ENCODE measurements at places on chromosomes 3 and 15.

DNA sequence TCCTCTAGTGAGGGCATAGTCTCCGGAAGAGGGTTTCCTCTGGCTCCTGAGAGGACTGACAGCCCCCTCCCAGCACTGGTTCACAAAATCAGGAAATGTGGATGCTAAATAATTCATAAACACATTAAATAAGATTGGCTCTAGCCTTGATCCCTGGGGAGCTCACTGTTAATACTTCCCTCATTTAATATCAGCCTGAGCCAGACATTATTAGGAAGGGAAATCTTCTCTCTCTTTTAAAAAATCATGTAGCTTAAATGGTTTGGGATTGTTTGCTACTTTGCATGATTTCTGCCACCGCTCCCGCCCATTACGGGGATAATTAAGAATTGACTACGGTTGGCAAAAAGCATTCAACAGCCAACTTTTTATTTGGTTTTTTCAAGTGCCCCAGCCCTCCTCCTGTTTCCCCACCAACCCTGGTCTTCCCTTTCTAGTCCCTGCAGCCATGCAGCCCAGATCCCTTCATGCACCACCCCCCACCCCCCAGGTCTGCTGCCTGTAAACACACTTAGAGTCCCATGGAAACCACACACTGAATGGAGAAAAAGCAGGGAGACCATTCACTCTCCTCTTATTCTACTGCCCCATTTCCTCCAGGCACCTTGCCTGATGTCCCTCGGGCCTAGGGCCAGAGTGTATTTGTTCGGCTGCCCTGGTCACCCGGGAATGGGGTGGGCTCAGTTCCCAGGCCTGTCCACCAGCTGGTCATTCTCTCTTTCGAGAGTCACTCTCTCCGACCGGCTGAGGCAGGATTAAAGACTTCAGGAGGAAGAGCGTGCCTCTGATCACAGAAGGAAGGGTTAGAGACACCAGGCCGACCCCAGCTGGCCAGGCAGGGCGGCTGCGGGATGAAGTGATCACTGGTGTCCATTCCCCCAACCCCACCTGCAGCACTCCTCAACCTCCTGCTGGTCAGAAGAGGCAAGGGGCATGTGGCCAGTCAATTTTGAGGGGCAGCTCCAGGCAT lies 45.1 kb downstream of the SEMA5B start:
- DNase-seq: no peak

GRCh38 chr3:196044513-196044912 lies 37.4 kb downstream of the TFRC start:
- no peak for DNase-seq

GRCh38 chr15:62985768-62986167 lies 56.8 kb upstream of the TPM1 start:
- no peak for DNase-seq

- DNase-seq: no peak
Observed at GRCh38 chr3:168473334-168473890, 377.7 kb upstream of the GOLIM4 start.

GRCh38 chr15:28006116-28006905 lies 92.8 kb downstream of the OCA2 start:
- DNase-seq: no peak

- no peak for DNase-seq
Observed at GRCh38 chr3:16463119-16463518, 50.4 kb downstream of the RFTN1 start.

DNA sequence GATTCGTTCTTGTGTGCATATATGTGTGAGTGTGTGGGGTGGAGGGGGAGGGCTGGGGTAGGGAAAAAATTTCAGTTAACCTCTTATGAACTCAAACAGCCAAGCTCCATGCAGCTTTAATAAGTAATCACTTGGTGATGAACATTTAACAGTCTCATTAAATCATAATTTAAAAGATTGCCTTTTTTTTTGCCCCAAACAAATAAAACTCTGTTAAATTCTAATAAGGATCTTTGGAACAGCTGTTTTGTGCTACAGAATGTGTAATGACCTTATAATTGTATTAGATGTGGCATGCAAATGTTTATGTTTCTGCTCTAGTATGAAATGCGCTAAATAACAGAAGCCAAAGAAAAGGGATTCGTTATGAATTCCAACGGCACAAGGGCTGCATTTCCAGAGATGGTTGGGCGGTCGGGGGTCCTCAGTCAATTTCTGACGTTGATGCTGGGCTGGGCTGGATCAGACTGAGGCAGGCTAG lies 80.0 kb upstream of the RORA start:
- no peak for DNase-seq

DNA sequence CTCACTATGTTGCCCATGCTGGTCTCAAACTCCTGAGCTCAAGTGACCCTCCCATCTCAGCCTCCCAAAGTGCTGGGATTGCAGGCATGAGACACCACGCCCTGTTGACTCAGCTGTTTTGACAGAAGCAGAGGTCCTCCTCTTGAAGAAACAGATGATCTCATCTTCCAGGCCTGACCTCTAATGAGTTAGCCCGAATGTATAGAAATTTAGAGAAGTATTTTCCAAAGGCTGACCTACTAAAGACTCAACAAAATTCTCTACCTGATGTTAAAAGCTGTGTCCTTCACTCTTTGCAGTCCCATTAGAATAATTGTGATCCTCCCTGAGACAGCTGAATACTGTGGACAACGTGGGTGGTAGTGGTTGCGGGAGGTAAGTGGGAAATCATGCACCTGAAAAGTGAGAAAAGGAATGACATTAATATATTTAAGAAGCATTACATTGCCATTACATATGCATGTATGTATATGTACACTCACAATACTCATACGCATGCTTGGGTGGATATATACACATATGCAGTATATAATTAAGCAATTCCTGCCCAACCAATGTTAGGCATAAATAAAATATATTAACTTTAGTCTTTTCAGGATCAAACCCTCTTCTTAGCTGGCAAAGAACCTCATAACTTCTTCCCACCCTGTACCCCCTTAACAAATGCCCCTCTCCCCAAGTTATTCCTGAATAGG lies 204.6 kb upstream of the NR2F2 start:
- no peak for DNase-seq

GRCh38 chr3:186368176-186368575 lies 6.1 kb upstream of the DGKG start:
- no peak for DNase-seq
